GM03348 (cell line): ENCODE measurements at places on chromosomes 1 and 21.
A peak's percentile ranks its signal among the peaks of the same experiment; 100 is the strongest.

DNA sequence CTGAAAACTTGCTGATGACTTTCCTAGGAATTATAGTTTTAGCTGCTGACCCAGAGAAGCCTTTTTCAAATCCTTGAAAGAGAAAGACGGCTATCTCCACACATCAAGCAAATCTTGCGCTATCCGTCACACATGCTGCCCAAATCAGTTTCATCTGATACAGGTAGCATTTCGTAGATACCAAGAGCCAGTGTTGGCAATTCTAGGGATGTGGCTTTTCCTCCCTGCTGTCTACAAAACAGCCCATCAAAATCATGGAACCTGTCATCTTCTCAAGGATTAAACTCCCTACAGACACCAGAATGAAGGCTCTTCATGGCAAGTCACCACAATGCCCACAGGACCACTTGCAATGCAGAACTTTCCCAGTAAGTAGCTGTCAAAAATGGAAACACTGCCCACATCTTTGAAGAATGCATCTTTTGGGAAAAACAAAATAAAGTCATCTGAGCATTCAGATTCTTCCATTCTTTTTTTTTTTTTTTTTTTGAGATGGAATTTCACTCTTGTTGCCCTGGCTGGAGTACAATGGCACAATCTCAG lies 10.4 kb downstream of the STX6 start:
- DNase-seq, result no peak

- peak; percentile 36 for DNase-seq
Observed at GRCh38 chr1:9835758-9836631, 12.2 kb upstream of the CLSTN1 start.

DNA sequence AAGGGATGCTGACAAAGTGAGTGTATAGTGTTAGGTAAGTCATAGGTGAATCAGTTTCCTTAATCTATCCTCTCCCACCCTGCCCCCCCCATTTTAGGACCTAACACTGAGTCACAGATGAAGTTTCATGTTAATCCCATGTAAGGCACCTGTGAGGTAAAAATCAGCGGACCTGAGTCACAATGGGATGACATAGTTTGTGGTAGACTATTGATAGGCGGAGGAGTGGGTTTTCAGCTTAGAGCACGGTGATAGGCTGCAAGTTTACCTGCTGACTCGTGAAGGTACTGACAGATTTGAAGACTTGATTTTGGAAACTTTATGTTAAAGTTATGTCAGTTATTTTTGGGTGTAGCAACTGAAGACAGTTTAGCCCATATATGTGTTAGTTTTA lies 1.7 kb downstream of the TOR1AIP1 start:
- no peak for DNase-seq

- DNase-seq, result no peak
Observed at GRCh38 chr1:115839679-115840237, 1.2 kb downstream of the NHLH2 start.

- DNase-seq, result no peak
Observed at GRCh38 chr21:38968887-38969543, 163.3 kb downstream of the ETS2 start.

DNA sequence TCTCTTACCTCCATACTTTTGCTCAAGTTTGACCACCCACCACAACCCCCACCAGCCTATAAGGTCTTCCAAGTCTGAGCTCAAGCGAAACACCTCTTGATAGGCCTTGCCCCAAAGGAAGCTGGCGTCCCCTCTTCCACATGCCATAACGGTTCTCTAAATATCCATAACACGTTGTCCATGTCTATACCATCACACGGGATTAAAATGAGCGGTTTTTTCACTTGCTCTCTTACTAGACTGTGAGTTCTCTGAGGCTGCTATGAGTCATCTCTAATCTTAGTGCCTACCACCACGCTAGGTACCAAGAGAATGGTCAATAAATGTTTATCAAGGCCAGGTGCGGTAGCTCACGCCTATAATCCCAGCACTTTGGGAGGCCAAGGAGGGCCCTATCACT lies 41.0 kb downstream of the WASF2 start:
- no peak for DNase-seq

DNA sequence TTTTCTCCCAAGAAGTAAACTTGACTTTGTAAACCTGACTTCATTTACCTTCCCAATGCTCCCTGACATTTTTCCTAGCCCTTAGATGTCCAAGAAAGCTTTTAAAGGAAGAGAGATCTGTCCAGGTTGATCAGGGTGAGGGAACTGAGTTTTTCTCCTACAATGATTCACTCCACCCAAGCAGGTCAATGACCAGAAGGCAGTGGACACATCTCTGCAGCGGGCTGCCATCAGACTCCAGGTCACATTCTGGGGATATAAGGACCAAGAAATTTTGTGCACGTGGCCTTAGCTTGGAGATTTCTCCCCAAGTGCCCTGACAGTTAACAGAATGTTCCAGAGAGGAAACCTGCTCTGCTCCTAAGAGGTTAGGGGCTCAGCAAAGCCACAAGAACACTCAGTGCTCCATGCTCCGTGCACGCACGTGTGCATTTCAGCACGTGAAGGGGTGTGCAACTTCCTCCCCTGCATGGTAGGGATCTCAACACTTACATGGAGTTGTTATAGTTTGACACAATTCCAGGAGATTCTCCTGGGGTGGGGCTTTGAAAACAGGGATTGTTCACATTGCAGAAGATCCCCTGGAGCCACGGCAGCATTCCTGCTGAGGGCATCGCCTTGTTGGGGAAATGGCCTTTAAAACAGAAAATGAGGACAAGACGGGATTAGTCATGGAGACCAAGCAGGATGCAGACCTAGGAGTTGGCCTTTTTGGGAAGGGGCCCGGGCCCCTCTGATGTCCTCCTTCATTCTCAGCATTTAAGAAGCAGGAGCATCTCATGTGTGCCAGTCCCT lies 9.8 kb downstream of the ABCA4 start:
- DNase-seq, result no peak

- DNase-seq, result no peak
Observed at GRCh38 chr1:46665983-46666382, 2.2 kb downstream of the ATPAF1 start.

DNA sequence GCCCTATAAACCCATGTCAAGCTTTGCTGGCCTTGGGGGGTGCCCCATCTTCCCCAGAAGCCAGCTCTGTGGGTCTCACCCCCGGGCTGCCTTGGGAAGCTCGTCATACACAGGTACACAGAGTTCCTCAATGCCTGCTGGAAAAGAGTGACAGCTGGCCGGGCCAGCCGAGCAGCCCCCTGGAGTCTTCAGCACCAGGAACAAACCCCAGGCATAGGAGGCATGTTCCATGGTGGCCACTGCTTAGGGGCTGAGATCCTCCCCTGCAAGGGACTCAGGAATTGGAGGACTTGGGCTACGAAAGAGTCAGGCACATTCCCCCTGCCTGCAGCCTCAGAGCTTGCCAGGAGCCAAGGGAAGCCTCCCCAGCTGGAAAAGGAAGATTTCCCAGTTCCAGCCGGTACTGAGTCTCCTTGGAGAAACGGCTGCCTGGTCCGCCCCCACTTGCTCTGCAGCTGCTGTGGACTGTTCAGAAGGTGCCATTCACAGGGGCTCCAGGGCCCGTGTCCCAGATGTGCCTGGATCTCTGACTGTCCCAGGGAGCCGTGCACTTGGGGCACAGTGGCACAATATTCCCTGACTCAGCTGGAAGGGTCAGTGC lies 89.5 kb downstream of the STUM start:
- DNase-seq, result no peak

GRCh38 chr1:75520862-75521475 lies 89.9 kb downstream of the SLC44A5 start:
- no peak for DNase-seq
